Large intestine (tissue), 12 donors: ENCODE measurements at places on chromosomes 2 and 18.

- H3K27ac ChIP-seq: no peak overlapping the region
- no peak overlapping the region for H3K4me3 ChIP-seq
- H3K36me3 ChIP-seq: no peaks in the 10 kb centered on the region
- no peaks in the 10 kb centered on the region for H3K4me1 ChIP-seq
- no peak for DNase-seq
Observed at GRCh38 chr2:121099329-121100290, 185.4 kb downstream of the TFCP2L1 start.

GRCh38 chr2:228949831-228950230, 321.3 kb downstream of the PID1 start:
- H3K4me3 ChIP-seq: no peak overlapping the region
- no peak for DNase-seq
- no peaks in the 10 kb centered on the region for H3K4me1 ChIP-seq
- no peaks in the 10 kb centered on the region for H3K27me3 ChIP-seq
- no peak overlapping the region for H3K27ac ChIP-seq
- no peaks in the 10 kb centered on the region for H3K36me3 ChIP-seq

DNA sequence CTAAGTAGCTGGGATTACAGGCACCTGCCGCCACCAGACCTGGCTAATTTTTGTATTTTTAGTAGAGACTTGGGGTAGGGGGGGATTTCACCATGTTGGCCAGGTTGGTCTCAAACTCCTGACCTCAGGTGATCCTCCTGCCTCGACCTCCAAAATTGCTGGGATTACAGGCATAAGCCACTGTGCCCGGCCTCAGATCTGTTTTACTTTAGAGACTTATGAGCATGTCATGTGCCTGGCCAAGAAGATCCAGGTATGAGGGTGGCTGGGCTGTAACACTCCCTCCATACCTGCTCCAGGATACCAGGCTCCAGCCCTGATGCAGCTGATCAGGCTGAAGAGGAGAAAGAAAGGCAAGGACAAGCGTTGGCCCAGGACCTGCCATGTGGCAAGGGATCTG, 125.0 kb downstream of the LPIN1 start:
- H3K4me1 ChIP-seq: no peaks in the 10 kb centered on the region
- H3K4me3 ChIP-seq: no peak overlapping the region
- DNase-seq: no peak
- H3K27ac ChIP-seq: no peak overlapping the region

DNA sequence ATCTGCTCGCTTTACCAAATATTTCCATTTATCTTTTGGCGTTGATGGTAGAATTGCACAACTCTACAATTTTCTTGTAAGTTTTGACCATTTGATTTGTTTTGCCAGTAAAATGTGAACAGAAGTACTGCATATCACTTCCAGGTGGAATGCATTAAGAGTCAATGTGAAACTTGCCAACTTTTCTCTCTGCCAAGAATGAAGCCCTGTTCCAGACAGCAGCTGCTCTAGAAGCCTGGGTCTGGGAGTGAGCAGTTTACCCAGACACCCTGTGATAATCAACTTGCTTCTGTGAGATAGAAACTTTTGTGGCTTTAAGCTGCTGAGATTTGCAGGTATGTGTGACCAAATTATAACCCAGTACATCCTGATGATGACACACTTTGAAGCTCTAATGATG, 115.9 kb upstream of the SYT4 start:
- no peaks in the 10 kb centered on the region for H3K36me3 ChIP-seq
- H3K27me3 ChIP-seq: no peaks in the 10 kb centered on the region
- H3K27ac ChIP-seq: no peak overlapping the region
- no peak overlapping the region for H3K4me3 ChIP-seq
- H3K4me1 ChIP-seq: no peaks in the 10 kb centered on the region

- no peaks in the 10 kb centered on the region for H3K27me3 ChIP-seq
- no peaks in the 10 kb centered on the region for H3K36me3 ChIP-seq
- H3K4me1 ChIP-seq: no peaks in the 10 kb centered on the region
- DNase-seq: no peak
- no peak overlapping the region for H3K27ac ChIP-seq
Observed at GRCh38 chr2:238710032-238710735, 137.7 kb upstream of the TWIST2 start.
